ENCODE measurements at places on chromosomes 5 and 9.
A peak's percentile ranks its signal among the peaks of the same experiment; 100 is the strongest.

- DNase-seq = no peak
These were observed 54.4 kb downstream of the EXD3 start for GRCh38 chr9:137368431-137369035.

DNA sequence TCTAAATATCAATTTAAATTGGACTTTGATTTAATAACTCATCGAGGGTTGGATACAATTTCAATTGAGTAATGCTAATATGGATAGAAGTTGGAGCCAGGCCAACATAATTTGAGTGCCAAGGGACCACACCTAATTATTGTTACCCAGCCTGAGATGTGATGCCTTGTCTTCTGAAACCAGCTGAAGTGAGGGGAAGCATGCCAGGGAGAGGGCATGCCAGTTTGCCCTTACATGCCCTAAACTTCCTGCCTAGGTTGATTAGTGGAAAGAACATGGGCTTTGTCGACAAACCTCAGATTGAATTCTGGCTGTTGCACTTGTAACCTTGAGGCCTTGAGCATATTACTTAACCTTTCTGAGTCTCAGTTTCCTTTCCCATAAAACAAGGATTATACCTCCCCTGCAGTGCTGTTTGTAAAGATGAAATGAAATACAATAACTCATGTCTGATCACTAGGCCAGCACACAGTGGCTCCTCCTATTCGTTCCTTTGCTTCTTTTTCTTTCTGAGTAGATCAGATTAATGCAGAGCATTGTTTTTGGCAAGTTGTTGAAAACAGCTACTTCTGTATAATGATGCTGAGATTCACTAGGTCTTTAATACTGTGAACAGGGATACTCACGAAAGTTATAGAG is 412.8 kb downstream of the TLE4 start:
- DNase-seq = no peak

DNA sequence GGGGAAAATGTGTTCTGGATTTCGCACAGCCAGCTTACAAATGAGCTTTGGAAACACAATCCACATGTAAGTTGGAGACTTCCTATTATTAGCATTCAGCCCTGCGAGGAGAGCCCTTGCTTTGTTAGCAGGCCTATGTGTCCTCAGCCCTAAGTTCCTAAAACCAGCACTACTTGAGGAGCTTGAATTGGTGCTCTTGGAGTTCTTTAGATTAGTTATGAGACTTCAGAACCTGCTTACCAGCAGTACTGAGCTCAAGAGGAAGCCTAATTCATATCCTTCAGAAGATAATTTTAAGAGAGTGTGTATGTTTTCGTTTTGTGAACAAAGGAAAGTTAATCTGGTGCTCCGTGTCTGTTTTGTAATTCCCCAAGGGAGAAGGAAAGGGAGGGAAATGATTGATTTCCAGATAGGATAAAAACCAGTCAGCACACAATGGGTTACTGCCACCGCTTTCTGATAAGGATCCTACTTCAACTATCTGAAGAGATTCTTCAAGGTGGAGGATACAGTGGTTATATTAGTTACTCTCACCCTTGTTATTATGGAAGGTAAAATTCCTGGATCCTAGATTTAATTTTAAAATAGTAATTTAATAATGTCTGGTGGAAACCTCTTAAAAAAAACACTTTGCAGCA is 35.2 kb downstream of the PIK3R1 start:
- no peak for DNase-seq

DNA sequence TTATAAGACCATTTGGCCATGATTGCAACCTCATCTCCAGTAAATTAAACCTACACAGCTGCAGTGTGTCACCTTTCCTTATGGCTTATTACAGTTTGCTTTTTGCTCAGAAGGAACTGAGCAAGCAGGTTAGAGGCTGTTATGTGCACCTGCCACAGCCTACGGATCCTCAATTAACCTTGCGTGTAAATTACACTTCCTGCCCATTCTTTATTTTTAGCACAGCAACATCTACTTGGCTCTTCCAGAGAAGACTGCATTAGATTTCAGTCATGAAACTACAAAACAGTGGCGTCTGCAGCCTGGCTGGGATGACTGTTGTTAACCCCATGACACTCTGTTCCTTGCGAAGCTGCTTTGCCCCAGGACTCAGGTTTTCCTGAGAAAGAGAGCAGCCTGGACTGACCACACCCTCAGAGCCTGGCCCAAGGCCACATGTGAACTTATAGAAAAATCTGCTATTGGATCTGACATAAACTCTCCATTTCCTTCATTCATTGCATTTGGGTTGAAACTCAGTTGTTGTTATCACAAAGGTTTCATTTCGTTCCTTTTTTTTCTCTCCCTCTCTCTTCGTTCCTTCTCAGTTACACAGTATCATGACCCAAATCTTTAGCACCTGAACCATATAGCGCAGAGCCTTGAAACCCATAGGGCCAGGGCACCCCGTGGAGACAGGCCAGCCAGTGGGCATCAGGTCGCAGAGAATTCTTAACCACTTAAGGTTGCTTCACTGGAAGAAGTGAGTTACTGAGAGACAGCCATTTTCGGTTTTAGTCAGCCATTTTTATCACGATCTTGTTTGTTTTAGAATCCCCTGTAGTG is 138.6 kb downstream of the PALM2AKAP2 start:
- DNase-seq = peak; percentile 77

GRCh38 chr5:26148569-26149107 is 889.7 kb downstream of the CDH9 start:
- DNase-seq = no peak

DNA sequence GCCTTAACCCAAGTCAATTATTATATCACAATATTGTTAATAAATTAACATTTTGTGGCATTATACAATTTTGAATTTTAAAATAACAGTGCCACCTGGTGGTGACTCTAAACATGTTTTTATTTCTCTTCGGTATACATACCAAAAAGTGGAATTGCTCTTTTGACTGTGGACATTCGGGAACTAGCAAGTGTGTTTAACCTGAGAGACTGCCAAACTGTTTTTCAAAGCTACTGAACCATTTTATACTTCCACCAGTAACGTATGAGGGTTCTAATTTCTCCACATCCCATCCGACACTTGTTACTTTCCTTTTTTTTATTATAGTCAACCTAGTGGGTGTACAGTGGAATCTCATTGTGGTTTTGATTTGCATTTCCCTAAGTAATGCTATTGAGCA is 18.3 kb upstream of the HSDL2 start:
- DNase-seq = peak; percentile 44

DNA sequence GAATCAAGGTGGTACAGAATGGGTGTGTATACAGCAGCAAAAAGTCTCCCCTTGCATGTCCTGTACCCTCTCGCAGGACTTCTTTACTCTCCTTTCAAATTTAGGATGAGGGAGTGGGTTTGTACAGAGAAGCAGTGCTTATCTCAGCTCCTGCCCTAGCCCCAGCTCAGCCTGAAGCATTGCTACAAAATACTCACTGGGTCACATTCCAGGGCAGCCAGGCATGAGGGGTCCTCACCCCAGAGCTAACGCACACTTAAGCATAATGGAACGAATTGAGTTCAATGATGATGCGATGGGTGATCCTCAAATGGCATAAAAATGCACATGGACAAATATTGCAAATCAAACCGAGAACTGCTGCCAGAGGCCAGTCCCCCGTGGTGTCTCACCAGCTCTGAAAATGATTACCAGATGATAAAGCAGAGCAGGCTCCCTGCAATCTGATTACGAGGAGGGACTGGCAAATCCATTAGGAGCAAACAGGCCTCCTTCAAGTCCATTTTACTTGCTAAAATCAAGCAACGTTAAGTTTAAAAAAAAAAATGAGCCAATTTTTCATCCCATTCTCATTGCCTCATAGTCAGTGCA is 231.6 kb upstream of the TAS2R1 start:
- no peak for DNase-seq
